ENCODE measurements at places on chromosomes 1 and 21.

DNA sequence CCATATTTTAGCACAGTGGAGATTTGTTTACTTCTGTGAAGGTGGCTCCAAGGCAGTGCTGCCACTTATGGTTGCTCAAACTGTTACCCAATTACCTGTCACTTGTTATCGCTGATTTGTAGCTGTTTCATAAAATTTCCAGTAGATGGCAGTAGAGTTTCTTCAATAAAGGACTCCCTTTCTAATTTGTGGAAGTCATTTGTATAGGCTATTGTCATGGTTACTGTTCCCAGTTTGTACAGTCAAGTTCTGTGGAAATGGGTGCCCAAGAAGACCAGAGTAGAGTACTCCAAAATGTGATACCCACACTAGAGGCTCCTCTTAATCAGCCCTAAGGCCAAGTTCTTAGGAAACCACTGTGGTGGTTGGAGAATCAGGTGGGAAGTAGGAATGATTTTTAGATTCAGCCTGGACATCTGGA, 186.1 kb downstream of the CLEC20A start:
- DNase-seq, result no peak

GRCh38 chr1:55386456-55386855, 171.3 kb upstream of the USP24 start:
- no peak for DNase-seq

DNA sequence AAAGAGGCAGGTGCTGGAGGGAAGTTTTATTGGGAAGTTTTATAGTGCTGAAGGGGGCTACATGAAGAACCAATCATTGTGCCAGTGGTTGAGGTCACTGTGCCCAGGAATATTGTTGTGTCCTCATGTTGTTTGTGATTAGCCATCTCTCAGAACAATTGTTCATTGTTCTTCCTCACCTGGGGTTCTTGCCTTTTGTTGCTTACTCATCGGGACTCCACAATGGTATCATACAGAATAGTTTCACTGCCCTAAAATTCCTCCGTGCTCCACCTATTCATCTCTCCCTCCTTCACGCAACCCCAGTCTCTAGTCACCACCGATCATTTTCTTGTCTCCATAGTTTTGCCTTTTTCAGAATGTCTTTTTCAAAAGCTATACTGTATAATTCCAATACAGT, 38.9 kb upstream of the CDC14A start:
- DNase-seq, result no peak

DNA sequence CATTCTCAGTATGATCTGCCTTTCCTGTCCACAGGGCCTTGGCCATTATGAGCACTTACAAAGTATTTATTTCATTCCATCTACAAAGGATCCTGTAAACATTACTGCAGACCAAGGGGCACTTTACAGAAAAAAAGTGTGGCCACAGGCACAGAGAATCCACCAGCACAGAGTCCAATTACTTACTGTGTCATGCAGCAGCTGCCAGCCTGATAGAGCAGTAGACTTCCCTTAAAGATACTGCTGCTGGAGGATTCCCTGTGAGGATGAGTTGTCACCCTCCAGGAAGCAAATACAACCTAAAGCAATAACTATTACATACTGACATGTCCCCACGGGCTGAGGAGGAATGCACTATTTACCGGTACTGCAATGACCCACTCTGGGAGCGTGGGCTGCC, 97.1 kb upstream of the COG2 start:
- no peak for DNase-seq

DNA sequence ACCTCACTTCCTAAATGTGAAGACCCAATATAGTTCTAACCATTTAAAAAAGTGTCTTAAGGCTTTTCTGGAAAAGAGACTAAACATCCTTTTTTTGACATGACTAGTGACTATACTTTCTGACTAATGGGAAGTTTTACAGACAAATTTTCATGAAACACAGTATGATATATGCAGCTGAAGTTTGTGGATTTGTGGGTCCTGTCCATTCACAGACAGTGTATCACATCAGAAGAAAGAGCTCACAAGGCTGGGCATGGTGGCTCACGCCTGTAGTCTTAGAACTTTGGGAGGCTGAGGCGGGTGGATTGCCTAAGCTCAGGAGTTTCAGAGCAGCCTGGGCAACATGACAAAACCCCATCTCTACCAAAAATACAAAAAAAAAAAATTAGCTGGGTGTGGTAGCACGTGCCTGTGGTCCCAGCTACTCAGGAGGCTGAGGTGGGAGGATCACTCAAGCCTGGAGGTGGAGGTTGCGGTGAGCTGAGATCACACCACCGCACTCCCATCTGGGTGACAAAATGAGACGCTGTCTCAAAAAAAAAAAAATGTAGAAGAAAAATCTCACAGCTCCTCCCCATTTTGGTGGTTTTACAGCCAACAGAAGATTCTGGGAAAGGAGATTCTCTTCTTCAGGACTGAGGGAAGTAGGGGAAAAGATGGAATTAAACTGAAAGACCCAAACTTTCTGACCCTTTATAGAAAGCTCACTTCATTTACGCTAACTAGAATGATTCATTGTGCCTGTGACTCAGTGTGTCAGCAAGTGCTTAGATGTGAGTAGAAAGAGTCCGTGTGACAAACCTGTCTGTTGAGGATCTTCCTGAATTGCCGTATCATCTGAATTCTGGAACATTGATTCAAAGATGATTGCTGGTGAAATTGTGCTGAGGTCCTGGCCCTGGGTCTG, 15.2 kb upstream of the YRDC start:
- DNase-seq, result no peak

GRCh38 chr1:92759361-92759760, 25.5 kb downstream of the EVI5 start:
- DNase-seq, result no peak

DNA sequence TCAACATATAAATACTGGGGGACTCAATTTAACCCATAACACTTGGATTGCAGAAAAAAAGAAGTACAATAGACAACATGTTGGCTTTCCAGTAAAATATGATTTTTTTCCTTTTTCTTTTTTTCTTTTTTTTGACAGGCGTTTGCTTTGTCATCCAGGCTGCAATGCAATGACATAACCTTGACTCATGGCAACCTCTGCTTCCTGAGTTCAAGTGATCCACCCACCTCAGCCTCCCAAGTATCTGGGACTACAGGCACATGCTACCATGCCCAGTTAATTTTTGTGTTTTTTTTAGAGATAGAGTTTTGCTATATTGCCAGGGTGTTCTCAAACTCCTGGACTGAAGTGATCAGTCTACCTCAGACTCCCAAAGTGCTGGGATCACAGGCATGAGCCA, 1512.0 kb upstream of the PRMT6 start:
- no peak for DNase-seq

DNA sequence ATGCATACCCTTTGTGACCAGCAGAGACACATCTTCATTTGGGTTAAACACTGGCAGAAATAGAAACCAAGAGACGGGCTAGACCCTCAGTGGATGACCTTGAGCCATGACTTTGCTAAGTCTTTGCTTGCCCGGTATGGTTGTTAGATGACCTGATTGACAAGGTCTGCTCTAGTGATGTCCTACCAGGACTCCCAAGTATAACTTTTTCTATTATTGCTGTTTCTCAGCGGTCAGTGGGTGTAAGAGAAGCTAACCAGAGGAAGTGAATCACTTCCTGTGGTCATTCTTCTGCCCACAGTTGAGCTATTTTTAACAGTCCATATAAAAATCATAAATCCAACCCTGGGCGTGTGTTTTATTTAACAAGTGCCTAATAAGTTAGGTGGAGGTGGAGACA, 126.2 kb upstream of the ETS2 start:
- DNase-seq, result no peak

DNA sequence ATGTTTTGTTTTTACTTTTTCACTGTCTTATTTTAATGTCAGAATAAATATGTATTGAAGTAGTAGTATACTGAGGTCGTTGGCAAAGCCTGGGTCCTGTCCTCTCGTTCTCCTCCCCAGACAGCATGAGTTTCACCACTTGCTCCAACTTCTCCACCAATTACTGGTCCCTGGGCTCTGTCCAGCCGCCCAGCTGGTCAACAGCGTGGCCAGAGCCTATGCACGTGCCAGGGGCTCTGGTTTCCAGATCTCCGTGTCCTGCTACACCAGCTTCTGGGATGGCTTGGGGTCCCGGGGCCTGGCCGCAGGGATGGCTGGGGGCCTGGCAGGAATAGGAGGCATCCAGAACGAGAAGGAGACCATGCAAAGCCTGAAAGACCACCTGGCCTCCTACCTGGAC, 19.3 kb downstream of the PTPN14 start:
- DNase-seq, result no peak

- DNase-seq, result no peak
These were observed 43.9 kb downstream of the ABCG1 start for GRCh38 chr21:42262831-42263231.

DNA sequence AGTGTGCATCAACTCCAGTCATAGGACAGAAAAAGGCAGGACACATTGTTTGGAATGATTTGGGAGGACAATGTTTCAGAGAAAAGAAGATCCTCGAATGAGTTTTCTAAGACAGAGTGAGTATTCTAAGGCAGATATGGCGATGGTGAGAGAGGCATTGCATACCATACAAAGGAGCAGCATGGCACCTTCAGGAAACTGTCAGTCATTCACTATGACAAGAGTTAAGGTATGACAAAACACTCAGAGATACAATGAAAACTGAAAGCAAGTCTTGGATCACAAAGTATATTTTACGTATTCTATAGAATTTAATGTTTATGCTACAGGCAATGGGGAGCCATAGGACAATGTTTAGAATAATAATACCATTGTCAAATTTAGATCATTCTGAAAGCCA, 337.4 kb upstream of the LYPLAL1 start:
- DNase-seq, result no peak

GRCh38 chr1:208165659-208166058, 78.5 kb downstream of the PLXNA2 start:
- no peak for DNase-seq

- DNase-seq, result no peak
These were observed at the start of gene GUCA2A for GRCh38 chr1:42164551-42165420. TSS of gene GUCA2A (minus strand) at chr1:42164745. CDS start at chr1:42164712, 33 bp downstream.

DNA sequence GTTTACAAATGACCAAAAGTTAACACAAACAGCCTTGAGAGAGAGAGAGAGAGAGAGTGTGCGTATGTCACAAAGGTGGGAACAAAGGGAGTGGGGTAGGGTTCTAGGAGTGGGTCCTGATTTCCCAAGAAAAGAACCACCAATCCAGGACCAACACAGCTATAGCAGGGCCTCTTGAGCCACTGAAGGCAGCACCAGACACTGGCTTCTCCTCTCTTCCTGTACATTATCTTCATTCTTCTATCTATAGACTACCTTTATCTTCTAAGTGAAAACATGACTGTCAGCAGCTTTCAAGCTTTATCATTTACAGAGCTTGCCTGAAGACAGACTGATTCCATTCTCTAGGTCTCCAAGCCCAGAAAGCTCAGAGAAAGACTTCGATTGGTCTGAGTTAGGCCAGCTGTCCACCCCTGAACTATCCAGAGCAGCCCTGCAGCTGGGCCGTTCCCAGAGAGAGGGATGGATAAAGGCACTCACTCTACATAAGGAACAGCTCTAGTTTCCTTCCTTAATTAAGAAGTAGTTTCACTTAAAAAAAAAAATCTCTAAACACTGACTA, 11.2 kb downstream of the ALG14 start:
- DNase-seq, result no peak

GRCh38 chr21:29989634-29990234, 49.9 kb upstream of the GRIK1 start:
- DNase-seq, result no peak

DNA sequence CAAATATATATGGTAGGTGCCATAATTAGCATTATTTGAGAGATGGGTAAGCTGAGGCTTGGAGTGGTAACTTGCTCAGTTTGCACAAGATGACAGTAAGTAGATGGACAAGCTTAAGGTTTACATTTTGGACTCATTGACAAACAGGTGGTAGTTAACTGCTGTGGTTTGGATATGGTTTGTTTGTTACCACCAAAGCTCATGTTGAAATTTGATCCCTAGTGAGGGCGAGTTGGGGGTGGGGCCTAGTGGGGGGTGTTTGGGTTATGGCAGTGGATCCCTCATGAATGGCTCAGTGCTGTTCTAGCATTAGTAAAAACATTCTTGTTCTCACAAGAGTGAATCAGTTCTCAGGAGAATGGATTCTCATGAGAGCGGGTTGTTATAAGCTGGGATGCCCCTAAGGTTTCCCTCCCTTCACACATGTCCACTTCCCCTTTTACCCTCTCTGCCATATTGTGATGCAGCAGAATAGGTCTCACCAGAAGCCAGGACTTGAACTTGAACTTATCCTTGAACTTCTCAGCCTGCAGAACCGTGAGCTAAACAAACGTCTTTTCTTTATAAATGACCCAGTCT, 6.6 kb upstream of the PRRX1 start:
- DNase-seq, result no peak

DNA sequence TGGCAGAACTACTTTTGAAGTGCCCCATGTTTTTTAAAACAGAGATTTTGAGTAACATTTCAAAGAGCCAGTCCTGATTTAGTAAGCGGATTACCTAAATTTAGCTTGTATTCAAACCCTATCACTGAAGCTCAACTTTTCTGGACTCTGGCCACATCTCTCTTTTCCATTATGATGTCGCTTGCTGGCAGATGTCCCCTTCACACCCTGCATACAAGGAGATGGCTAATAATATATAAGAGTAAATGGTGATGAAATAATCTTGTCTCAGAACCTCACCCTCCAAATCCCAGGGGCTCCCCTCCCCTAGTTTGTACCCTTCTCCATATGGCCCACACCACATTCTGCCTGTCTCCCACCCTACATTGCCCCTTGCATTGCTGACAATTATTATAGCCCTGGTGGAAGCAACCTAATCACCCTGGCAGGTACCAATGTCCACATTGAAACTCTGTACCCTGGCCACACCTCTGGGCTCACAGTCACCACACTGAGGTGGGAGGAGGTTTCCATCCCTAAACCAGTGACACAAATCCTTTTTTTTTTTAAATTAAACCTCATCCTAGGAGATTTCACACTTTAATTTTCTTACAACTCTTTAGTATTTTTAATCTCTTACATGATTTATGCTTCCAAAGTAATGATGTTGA, 106.0 kb upstream of the SYT6 start:
- no peak for DNase-seq

DNA sequence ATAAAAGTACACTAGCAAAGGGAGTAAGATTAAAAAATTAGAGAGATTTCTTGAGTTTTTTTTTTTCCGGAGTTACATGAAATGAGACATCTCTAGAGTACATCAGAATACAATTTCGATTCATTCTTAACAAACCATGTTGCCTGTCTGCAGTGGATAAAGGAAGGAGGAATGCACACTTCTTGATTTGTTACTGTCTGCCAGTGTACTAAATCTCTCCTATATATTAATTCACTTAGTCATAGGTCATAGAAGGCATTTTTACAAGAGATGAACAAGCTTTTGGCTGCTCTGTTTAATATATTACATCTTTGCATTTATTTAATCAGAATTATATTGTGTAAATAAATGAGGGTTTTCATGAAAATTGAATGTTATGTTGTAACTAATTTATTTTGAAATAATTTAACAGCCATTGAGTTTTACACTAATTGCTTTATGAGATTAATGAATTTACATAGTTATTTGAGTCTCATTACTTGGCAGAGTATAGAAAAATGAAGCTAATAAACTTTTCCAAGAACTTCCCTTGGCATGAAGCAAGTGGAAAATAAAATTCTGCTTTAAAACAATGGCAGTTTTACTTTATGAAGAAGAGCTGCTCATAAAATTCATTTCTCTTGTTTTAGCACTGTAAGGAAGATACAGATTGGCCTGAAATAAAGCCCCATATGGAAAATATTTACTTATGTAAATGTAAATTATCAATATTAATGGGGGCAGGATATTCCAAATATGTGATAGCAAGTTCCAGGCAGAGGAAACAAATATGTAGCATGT, 1284.7 kb downstream of the BRINP3 start:
- no peak for DNase-seq
